Renal cortical epithelial cell (primary cell): ENCODE measurements at places on chromosomes 12 and 14.

- DNase-seq: no peak
These were observed 52.3 kb downstream of the PAWR start for GRCh38 chr12:79638490-79638889.

GRCh38 chr12:65232476-65233077, 45.9 kb upstream of the MSRB3 start:
- DNase-seq: peak; percentile 43

DNA sequence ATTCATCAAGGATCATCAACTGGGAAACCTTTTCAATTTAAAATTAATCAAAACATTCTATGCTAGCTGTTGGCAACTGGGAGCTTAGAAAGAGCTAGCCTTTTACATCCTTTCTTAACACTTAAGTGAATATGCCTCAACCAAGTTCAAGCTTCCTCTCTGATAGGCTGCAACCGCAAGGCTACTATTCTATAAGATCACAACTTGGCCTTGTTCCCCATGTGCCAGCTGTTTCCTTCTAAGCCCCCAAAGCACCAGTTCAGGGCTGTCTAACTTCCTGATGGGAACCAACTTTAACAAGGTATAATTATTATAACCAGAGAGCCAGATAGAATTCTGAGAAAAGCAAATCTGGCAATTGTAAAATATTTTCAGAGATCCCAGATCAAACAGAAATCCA, 37.0 kb downstream of the KCNC2 start:
- no peak for DNase-seq

DNA sequence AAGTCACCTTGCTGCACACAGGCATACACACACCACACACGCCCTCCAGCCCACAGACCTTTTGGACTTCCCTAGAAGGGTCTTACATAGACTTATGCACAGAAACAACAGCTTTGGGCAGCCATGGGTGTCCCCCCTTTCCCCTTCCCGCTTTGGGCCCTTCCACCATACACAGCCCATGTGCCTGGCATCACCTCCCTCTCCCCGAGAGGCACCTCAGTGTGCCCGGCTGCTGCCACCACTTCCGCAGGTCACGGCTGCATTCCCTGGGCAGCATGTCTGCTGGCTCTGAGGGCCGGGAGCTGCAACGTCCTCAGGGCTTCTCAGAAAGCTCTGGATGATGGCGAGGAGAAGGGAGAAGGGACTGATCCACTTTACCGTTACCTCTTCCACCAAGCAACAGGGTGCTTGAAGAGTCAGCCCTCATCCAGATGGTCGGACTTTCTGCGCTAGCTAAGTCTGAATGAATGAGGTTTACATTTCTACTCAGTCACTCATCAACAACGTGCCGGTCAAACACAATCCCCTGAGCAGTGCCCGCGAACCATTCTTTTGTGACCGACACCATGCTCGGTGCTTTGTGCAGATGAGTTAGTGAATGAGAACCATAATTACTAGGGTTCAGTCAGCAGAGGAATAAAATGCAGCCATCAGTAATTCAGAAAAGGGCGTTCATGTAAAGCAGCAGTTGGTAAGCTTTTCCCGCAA, 72.2 kb upstream of the BCL11B start:
- DNase-seq: no peak

DNA sequence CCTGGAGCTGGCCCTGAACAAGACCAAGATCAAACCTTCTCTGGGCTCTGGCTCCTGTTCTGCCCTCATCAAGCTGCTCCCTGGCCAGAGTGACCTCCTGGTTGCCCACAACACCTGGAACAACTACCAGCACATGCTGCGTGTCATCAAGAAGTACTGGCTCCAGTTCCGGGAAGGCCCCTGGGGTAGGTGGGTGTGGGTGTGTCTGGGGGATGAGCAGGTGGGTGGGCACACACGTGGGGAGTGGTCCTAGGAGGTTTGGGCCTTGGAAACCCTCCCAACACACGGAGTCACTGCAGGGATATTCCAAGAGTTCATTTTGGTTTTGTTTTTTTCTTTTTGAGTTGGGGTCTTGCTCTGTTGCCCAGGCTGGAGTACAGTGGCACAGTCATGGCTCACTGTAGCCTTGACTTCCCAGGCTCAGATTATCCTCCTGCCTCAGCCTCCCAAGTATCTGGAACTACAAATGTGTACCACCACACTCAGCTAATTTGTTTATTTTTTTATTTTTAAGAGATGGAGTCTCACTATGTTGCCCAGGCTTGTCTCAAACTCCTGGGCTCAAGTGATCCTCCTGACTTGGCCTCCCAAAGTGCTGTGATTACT, 16.5 kb downstream of the PLBD2 start:
- no peak for DNase-seq

DNA sequence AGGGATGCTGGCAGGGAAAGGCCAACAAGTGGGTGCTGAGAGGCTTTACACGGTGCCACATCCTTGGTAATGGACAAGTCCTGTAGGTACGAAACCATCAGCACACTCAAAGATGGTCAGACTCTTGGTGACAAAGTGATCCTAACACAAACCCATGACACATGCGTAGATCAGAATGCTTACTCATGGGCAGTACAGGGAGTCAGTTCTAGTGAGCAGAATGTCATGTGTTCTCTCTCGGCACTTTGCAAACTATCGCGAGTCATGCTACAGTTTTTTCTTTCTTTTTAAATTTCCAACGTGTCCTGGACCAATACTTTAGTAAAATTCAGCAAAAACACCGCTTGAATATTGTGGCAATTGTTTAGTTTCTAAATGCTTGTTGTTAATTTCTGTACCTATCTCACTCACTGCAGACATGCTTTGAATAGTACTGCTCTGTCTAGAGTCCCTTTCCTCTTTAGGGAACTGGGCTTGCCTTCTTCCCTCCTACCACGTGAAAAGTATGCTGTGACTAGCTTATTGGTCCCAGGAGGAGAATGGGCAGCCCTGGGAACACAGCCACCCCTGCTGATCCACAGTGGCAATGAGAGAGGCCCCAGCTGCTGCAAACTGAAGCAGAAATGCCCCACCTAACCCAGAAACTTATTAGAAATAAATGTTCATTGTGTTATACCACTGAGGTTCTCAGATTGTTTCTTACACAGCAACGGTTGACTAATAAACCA, 62.4 kb downstream of the UBR7 start:
- DNase-seq: peak; percentile 74

DNA sequence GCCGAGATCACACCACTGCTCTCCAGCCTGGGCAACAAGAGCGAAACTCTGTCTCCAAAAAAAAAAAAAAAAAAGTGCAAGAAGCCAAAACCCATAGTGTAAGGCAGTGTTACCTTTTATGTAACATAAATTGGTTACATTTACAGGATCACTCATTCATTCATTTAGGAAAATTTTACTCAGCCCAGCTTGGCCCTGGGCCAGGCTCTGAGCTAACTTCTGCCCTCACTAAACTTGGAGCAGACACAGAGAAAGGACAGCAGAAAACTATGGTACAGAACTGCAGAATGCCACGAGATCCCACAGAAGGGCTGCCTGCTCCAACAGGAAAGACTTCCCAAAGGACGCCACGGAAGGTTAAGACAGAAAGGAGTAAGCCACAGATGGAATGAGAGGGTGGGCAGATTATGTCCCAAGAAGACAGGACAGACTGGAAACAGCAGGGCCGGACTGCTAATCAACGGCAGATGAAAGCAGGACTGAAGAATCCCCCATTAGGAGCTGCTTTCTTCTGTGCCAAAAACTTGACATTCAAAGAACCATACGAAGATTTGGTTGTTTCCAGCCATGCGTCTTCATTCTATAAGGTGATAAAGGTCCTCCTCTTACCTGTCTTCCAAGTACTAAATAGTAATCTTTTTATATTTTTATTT, 18.9 kb downstream of the PPP1R13B start:
- no peak for DNase-seq

- no peak for DNase-seq
These were observed 78.8 kb upstream of the RTL1 start for GRCh38 chr14:100982353-100982752.

DNA sequence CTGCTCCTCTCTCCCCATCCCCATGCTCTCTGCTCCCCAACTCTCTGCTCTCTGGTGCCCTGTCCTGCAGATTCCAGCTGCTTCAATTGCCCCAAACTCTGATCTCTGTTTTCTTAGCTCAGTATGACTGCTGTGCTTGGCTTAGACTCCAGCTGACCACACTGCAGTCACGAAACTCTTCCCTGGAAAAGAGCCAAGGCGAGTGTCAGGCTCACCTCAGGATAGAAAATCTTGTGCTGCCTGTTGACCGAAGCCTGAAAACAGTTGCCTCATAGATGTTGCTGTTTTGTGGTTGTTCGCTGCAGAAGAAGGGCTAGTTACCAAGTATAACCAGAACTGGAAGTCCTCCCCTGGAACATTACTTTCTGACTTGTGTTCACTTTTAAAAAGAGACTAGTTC, 6.7 kb upstream of the STON2 start:
- DNase-seq: peak; percentile 95

GRCh38 chr12:93379326-93379980, 1.7 kb downstream of the NUDT4 start:
- DNase-seq: no peak

DNA sequence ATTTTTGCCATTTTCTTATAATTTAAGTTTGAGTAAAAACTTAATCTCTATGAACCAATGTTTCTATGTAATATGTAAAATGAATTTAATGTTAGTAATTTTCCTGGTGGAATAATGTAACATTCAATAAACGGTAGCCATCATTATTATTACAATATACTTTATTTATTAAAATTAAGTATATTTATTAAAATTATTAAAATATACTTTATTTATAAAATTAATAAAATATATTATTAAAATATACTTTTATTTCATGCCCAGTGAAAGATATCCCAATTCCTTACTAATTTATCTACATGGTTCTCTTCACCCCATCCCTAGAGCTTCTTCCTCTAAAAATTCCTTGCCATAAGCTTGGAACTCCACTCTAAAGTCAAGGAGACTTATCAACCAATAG, 2.5 kb downstream of the CAPS2 start:
- no peak for DNase-seq

GRCh38 chr12:52622349-52622748, 4.0 kb upstream of the KRT73 start:
- DNase-seq: no peak

DNA sequence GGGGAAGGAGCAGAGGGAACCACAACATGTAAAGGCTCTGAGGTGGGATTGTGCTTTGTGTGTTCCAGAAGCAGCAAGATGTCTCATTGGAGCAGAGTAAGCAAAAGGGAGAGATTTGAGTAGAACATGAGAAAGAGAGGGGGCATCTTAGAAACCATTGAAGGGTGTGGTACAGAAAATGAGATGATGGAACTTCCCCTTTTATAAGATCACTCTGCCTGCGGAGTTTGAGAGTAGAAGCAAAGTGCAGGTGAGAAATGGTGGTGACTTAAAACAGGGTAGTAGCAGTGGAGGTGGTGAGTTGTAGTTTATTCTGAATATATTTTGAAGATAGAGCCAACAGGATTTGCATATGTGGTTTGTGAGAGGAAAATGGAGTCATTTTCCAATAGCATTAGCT, 56.0 kb downstream of the FBXO34 start:
- no peak for DNase-seq

DNA sequence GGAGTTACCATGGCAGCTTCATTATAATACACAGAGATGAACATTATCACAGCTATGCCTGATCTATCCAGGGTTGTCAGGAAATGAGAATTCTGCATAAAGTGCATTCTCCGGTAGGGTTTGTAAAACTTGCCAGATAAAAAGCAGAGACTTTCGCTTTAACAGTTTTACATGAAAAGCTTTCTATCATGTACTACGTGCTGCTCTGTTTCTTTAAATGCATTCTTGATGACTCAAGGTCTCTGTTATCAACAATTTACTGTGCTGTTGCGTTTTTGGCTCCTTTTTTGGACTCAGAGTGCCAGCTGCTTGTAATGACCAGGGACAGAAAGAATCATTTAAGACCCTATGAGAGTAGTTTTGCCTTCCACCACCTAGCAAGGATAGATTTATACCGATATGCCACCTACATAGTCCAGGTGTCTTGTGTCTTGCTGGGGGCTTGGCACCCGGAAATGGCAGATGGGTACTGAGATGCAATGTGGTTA, 371.2 kb downstream of the BTG1 start:
- DNase-seq: peak; percentile 36

DNA sequence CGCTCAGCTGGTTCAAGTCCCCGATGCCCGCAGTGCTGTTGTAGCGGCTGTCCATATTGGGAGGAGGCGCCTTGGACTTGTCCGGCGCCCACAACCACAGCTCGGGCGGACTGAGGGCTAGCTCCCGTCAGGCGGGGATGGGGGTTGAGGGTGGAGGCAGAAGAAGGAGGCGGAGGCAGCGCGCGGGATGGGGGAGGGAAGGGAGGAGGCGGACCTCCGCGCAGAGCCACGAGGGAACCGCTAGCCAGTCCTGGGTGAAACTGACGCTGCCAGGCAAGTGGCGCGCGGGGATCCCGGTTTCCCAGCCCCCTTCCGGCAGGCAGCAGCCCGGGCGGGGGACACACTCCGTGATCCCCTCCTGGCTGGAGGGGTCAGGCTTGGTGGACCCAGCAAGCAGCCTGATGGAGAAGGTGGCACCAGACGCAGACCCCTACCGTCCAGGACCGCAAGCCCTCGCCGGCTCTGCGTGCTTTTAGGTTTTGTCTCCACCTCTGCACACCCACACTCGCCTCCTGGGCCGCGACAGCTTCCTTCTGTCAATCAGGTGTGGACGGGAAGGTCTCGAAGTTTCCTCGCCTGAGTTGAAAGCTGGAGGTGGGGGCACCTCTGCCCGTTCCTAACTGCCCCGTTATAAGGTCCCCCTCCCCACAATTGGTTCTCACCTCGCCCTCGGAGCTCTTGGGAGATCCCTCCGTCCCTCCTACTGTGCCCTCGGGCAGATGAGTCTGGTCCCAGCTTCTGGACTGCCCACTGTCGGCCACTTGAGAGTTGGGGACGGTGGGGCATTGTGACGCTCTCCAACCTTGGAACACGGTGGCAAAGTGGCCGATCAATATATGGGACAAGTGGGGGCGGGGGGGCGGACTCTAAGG, at the start of gene CPNE8:
CPNE8 (minus strand) TSS at position 112 of the 872 bp plus-strand sequence; CDS start at position 55, 57 bp downstream.
- DNase-seq: peak; percentile 62

GRCh38 chr12:5654019-5654418, 222.1 kb downstream of the NTF3 start:
- DNase-seq: no peak

DNA sequence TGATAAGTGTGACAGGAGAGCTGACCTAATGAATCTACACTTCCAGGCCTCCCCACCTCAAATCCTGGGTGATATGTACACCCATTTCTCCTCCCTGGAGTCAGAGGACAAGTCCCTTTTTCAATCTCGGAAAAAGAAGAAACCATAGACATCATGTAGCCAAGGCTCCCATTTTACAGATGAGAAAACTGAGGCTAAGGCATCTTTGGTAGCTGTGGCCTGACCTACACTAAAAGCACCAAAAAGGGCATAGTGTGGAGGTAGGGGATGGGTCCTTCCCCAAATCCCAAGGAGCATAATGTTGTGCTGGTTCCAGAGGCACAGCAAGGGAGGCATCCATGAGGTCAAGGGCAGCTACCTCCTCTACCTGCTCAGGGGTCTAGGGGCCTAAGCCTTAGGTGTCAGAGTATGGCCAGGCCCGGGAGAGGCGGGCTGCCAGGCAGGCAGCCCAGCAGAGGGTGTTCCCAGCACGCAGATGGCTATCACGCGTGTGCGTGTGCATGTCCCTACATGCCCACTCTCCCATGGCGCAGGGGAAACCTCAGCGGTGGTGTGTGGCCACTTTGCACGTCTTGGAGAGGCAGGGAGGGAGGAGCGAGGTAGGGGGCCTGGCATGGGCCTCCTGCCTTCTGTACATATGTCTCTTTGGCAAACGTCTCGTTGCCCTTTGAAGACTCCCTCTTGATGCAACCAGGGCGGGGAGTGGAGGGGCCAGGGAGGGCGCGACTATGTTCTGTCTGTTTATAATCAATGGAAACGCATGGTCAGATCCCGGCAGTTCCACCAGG, 2.5 kb downstream of the PGF start:
- DNase-seq: no peak
